ENCODE measurements at places on chromosomes 3 and 15.

DNA sequence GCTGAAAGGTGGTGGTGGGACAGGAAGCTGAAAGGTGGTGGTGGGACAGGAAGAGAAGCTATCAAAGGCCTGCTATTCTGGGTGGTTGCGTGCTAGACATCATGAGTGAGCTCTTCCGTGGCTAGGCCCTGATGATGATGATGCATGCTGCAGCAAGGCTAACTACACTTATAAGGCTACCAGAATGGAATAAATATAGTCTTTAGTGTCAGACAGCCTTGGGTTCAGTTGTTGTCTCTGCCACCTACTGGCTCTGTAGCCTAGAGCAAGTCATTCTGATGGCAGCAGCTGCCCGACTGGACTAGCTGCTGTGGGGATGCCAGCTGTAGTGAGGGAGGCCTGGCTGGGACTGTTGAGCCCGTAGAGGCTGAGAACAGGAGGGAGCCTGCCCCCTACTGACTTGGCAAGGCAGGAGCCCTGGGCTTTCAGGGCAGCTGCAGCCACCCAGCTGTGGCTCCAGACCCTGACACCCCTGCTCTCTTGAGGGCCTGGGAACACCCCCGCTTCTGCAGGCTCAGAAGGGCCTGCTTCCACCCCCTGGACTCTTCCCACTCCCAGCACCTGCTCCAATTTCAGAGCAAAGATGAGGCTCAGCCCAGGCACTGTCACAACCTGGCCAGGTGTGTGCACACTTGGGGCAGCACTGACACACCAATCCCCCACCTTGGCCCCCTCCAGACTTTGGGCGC lies 21.4 kb upstream of the ZBED2 start:
- DNase-seq, result no peak

DNA sequence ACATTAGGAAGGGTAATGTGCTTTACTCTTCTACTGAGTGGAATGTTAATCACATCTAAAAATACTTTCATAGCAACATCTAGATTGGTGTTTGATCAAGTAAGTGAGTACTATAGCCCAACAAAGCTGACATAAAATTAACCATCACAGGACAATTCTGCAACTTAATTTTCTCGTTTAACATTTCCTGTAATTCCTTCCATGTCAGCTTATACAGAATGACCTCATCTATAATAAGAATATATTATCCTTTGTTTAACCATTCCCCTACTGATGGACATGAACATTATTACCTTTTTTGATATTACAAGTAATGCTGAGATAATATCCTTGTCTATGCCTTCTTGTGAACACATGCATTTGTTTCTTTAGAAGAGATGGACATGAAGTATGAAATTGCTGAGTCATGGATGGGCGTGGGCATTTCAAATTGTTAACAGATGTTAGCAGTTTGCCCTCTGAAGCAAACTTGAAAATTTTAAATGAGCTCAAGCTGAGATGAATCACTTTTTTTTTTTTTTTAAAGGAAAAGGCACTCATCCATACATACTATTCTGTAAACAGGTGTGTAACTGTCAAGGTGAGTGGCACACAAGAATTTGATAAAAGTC lies 85.1 kb downstream of the OXNAD1 start:
- no peak for DNase-seq

GRCh38 chr3:43817064-43817463 lies 126.3 kb downstream of the ABHD5 start:
- no peak for DNase-seq

DNA sequence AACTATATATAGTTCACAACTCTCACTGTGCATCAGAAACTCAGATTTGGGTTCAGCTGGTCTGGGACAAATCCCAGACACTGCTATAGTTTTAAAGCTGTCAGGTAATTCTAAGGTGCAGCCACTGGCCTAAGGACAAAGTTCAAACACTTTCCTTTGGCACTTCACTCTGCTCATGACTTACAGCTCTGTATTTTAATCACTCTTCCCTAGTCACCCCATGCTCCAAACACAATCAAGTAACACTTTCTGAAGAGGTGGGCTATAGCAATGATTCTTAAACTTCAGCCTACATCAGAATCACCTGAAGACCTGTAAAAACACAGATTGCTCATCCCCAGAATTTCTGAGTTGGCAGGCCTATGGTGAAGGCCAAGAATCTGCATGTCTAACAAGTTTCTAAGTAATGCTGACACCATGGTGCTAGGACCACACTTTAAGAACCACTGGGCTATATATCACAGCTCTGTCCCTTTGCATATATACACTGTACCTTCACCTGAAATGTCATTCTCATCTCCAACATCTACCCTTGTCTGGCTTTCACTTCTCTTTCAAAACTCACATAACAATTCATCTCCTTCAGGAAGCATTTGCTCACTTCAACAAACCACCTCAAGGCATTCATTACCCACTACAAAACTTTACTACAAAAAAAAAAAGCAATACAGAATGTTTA lies 21.4 kb downstream of the STAG1 start:
- DNase-seq, result no peak

Data from pons (tissue), 1 donor.